ENCODE measurements at places on chromosomes 2 and 18. TPM values are rescaled to one million over a fixed set of nuclear protein-coding genes. Genes with fewer than 3 reads are reported as not detected.

DNA sequence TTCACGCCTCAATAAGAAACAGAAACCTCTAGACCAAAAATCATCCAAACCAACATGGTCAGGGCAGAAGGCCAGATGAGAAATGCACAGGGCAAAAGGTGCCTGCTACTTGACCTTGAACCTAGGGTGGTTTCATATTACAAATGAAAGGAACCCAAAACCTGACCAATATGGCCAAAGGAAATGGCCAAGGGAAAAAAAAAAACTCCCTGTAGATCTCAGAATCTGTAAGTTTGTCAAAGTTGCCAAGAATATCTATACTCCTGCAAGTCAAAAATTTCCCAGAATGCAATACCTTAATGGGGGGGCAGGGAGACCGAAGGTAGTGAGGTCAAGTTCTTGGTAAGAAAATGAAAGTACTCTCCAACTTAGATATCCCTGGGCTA is 47.2 kb downstream of the HIBCH start:
- DNase-seq = peak; percentile 26

GRCh38 chr2:172377408-172377807 is 50.0 kb upstream of the ITGA6 start:
- DNase-seq = no peak

- DNase-seq = no peak
Measured at GRCh38 chr18:63559567-63560491, 17.7 kb downstream of the SERPINB12 start.

DNA sequence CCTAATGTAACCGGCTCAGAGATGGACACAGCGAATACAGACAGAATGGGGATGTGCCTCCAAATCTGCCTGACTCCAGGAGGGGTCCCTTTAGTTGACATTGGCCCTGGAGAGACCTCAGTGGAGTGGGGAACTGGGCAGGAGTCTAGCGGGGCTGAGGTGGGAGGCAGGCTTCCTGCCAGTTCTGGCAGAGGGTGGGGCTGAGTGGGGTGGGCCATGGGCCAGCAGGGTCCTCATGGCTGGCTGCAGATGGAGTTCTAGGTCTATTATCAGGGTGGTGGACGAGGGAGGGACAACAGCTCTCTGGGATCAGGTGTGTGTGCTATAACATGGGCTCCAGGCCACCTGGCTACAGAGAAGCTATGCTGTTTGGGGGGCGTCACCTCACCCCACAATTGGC is 21.1 kb downstream of the PROC start:
- no peak for DNase-seq

- no peak for DNase-seq
Measured at GRCh38 chr2:30022444-30023071, 101.2 kb upstream of the ALK start.

DNA sequence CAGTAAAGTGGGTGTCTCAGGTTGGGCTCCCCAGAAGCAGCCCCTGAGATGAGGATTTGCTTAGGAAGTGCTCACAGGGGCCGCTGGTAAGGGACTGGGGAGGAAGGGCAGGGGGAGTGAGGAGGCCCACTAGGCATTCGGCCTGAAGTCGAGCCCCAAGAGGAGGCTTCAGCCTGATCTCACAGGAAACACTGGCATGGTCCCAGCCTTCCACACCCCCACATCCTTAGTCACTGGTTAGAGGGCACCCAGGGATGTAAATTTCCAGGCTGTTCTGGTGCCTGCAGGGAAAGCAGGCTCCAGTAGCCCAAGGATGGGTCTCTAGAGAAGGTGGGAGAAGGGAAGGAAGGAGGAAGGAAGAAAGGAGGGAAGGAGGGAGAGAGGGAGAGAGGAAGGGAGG is 22.4 kb upstream of the KCNK3 start:
- peak; percentile 64 for DNase-seq

DNA sequence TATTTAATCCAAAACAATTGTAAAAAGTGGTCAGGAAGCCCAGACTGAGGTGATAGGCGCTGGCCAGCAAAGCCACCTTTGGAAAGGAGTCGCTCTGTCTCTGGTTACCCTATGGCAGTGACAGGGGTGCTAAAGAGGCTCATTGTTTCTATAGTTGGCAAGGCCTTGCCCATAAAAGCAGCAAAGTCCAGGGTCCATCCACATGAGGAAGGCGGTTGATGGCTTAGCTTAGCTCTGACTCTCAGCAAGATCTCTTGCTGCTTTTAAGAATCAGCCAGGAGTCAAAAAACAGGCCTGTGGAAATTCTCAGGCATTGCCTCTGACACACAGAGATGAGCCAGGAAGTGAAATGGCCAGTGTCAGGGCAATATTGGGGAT is 57.8 kb upstream of the CYP26B1 start:
- DNase-seq = no peak

GRCh38 chr2:102021779-102022178 is 30.0 kb downstream of the IL1R2 start:
- DNase-seq = no peak

- no peak for DNase-seq
Measured at GRCh38 chr18:27142891-27143290, 42.2 kb downstream of the CHST9 start.

DNA sequence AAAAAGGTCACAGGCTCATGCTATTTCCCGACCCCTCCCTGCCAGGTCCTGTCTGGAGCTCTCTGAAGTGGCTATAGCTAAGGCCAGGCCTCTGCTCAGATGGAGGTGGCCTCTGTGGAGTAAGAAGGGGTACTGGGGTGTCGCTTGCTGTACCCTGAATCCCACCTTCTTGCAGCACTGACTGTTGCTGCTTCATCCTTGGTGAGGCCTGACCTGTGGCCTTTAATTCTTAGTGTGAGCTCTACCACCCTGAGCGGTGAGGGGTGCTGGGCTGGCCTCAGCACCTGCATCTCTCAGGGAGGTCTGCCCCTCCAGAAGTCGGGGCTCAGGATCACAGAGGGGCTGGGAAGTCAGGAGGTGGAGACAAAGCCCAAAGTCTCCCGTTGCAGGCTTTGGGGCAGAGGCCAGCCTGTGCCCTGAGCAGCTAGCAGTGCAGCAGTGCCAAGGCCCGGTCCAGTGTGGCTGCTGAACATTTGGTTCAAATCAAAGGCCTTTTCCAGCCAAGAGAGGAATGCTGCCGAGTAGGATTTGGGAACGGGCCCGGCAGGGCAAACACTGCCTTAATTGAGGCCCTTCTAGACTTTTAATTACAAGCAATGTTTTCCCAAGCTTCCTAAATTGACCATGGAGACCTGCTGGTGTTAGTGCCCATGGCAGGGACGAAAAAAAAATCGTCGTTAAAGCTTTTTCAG is 133.5 kb upstream of the HAAO start:
- DNase-seq = no peak

DNA sequence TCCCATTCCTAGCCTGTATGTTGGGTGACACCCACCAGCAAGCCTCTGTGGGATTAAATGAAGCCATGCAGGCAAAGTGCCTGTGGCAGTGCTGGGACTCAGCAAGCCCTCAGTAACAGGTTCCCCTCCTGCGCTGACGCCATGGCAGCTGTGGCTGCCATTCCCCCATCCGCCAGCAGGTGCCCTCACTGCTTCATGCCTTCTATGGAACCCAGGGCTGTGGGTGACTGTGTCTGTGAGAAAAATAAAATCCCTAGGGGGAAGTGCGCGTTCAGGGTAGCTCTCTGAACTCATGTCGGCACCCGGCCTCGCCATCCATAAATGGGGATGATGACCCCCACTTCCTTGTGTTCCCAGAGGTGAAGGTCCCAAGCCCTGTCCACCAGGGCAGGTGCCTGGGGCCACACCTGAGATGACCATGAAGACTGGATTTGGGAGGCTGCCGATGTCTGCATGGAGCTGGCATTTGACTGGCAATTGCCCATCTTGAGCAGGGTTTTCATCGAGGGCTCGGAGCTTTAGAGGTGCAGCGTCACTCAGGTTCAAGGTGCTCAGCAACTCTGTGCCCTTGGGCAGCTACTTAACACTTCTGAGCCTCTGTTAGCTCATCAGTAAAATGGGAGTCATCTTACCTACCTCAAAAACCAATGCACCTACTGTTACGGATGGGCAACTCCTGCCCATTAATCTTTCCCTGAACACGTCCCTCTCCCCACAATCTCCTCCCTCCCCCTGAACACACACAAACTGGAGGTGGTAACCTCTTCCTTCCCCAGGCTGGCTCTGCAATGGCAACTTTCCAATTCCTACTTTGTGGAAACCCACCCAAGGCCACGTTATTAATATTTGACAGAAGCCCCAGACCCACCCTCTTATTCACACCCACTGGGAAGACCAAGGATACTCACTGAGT is 2.9 kb upstream of the MAL start:
- DNase-seq = peak; percentile 64

DNA sequence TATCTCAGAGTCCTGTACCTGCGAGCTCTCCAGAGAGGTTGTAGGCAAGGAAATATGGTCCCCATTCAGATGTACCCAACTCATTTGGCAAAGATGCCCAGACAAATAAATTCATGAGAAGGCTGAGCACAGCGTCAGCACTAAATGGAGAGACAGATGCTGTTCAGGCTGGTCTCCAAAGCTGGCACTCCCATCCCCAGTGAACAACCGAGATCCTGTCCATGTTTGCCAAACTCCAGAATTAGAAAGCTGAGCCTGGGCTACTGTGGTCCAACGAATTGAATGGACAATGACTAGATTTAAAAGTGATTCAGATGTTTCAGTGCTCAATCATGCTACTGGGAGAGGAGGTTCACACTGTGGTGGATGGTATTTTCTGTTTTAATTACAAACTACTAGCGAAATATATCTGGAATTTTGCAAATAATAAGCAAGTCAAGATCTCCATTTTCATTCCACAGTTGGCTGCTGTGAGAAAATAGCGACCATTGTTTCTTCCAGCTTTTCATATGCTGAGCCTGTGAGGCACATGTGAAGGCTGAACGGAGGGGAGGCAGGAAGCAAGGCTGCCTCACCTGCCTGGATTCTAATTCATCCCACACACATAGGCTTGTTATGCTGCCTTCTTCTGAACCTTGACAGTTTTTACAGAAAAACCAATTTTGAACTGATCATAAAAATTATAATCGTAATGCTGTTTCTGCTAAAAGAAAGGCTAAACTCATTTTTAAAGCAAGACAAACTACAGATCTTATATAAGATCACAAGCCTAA is 22.6 kb upstream of the DAPL1 start:
- no peak for DNase-seq

GRCh38 chr2:148599109-148599991 is 45.2 kb upstream of the EPC2 start:
- DNase-seq = no peak

GRCh38 chr2:83112858-83113257 is 1346.2 kb downstream of the SUCLG1 start:
- DNase-seq = no peak

DNA sequence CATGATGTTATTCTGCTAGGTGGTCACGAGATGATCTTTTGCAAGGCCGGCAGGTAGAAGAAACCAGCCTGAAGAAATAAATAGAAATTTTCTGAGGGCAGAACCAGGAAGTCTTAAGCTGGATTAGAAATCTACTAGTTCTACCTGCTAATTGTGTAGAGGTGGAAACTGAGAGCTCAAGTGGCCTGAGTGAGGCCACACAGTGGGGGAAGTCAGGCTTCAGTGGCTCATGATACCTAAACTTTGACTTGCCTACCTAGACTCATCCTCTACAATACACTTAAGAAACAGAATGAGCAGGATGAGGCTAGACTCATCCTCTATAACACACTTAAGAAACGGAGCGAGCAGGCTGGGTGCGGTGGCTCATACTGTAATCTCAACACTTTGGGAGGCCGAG is 134.9 kb upstream of the NDUFV2 start:
- DNase-seq = no peak

DNA sequence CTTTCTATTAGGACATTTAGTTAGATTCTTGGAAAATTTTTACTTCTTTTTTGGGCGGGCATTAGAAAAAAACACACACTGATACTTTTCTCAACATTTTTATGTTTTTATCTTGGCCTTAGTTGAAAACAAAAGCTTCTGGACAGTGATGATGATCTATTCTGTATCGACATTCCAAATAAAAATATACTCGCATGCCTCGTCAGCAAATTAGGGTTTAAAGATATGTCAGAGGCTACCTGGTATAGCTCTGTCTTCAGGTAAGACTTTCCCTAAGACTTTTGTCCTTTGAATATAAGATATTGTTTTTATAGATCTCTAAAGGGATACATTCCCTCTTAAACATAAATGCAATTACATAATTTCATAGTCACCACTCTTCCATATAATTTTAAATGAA is 816.8 kb downstream of the LRP1B start:
- DNase-seq = no peak

GRCh38 chr2:67952066-67952465 is 110.7 kb downstream of the C1D start:
- DNase-seq = no peak

DNA sequence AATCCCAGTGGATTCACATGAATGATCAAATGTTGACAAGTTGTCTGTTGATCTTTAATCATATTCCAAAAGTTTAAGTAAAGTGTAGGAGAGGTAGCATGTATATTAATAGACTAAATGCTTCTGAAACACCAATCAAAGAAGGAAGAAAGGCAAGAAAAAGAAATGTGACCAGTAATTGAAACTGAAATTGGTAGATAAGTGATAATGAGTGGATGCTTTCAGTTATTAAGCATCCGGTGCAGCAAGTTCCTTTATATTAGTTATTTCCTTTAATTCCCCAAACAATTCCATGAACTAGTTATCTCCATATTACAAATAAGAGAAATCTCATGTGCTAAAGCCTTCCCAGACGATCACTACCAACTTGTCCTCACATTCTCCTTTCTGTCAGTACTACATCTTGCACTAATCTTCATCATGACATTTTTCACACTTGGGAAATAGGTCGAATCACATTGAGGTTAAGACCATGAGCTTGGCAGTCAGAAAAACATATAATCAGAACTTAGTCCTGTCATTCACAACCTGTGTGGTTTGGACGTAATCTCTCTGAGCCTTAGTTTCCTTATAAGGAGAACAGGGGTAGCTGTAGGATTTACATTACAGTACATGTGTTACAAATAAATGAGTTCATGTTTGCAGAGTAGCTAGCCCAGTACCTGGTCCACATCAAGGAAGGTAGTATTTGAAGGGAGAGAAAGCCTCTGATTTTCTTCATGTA is 182.1 kb downstream of the NOL4 start:
- no peak for DNase-seq

DNA sequence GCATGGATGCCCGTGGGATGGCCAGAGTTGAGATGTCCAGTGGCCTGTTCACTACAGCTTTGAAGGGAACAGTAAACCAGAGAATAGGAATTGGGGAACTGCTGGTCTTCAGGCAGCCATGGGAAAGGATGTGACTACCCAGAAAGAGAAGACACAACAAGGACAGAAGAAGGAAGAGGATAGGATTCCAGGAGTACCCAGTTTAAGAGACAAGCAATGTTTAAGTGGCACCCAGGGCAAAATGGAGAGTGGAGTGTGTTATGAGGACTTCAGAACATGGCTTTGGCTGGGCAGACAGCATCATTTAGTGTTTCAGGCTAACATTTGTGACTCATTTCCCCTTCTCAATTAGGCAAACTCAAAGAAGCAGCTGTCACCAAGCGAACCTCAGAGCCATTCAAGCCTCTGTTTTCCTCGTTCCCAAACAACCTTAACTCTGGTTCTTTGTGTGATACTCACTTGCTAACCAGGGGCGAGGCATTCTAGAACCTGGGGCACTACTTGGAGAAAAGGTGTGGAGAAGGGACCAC is 4.0 kb upstream of the FAM124B start:
- DNase-seq = peak; percentile 12

GRCh38 chr2:240183875-240184590 is 43.6 kb upstream of the OTOS start:
- no peak for DNase-seq

NAT8 gene
- not detected for total RNA-seq

DES gene
- 0.37 TPM for total RNA-seq

CYRIA gene
- total RNA-seq = 0.02 TPM

HOXD9 gene
- total RNA-seq = 0.57 TPM

GRHL1 gene
- 3.2 TPM for total RNA-seq
